ENCODE measurements at places on chromosomes 2 and 18.

- DNase-seq = no peak
These were observed 76.9 kb upstream of the MAP3K20 start for GRCh38 chr2:172998547-172999272.

DNA sequence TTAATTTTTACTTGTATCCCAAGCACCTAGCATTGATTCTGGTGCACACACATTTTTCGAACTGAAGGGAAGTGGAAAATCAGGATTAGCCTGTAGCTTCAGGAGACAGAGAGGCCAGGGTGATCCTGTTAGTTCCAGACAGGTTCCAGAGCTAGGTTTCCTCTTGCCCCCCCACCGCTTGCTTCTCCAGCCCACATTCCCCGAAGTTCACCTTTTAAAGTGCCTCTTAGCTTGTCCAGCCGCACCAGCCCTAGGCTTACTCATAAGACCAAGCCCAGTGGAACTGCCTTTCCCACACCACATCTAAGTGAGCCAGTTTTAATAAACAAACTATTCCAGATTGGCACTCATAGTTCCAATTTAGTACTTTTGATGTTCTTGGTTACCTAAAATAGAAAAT, 898.6 kb upstream of the KLHL29 start:
- no peak for DNase-seq

- DNase-seq = no peak
These were observed 52.8 kb downstream of the EIF5B start for GRCh38 chr2:99389946-99390345.

GRCh38 chr2:42046819-42047487, 868 bp upstream of the PKDCC start:
- peak; percentile 84 for DNase-seq

- no peak for DNase-seq
These were observed 163.7 kb downstream of the PIEZO2 start for GRCh38 chr18:10985689-10986088.

DNA sequence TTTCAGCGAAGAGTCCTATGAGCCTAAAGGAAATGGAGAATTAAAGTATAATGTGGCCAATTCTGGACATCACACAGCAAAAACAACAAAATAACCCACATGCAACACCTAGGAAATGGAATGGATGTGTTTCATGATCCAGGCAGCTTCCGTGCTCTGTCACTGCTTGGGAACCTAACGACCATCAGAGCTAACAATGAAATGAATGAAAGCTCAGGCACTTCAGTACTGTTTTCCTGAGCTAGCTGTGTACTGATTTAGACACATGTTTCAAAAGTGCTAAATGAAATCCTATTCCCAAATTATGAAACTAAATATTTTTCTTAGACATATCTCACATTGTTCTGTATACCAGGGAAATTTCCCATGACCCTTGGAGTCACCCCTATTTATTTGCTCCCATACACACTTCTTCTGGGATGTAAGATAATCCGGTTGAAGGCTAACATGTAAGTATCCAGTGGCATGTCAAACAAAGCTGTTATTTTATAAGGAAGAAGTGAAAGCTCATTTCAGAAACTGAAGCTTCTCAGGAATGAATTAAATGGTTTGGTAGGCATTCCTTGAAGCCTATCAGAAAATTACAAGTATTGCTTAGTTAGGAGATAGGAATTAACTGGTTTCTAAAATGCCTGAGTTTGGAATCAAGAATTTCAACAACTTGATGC, 108.5 kb upstream of the RND3 start:
- no peak for DNase-seq

- no peak for DNase-seq
These were observed 41.9 kb downstream of the BMPR2 start for GRCh38 chr2:202418027-202418426.

DNA sequence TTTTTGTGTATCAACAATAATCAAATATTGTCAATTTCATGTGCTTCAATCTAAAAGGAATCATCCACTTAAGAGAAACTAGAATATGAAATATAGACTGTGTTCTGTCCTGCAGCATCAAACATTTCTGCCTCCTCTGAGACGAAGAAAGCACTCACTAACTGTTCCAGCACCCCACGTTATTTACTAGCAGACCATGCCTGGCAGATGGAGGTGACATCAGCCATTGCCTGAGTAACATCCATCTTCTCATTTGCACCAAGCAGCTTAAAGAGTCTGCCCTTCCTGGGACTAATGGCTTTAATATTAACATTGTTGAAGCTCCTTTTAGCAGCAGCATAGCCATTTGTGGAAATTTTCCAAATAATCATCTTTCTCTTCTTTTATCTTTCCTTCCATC, 25.7 kb downstream of the SGPP2 start:
- DNase-seq = no peak

DNA sequence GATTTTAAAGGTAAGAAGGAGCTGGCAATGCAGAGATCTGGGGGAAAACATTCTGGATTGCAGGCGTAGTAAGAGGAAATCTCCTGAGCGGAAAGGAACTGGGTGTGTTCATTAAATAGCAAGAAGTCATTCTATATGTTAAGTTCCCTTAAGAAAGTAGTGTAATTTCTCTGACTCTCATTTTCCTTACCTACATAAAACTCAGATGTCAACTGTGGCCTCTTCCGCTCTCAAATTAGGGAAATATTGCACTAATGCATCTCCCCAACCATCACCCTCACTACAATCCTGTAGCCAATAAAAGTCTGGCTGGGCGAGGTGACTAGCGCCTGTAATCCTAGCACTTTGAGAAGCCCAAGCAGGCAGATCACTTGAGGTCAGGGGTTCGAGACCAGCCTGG, 89.0 kb upstream of the CDC42EP3 start:
- DNase-seq = no peak

DNA sequence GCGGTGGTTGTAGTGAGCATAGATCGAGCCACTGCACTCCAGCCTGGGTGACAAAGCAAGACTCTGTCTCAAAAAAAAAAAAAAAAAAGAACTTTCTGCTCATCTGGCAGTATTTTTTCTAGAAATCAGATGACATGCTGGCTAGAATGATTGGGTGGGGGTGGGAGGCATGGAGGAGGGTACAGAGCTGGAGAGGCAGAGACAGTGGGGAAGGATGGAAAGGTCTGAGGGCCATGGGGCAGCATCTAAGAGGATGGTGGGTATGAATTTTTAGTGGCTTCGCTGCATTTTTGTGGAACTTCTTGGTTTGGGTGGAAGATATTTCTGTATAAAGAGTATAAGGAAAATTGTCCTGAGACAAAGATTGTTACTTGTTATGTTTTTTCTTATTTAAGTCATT, 23.3 kb downstream of the ARMC9 start:
- no peak for DNase-seq

DNA sequence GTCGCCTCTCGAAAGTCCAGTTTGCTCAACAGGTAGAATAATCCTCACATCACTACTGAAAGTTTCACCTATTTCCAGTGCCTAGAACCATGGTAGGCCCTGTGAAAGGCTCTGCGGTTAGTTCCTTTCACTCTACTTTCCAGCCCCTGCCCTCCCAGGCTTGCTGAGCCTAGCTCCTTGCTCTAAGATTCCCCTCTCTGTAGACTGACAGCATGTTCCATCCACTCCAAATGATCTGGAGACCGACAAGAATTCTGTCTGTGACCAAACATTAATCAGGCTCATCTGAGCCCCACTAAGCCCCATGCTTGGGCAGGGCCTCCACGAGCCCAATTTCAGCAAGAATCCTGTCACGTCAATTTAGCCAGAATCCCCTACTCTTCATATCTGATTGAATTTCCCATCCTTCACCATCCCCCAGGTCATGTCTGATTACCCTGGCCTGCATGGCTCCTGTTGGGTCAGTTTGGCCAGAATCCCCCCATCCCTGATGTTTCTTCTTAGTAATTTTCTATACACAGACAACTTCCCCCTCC, 307.0 kb downstream of the ALK start:
- DNase-seq = no peak

- no peak for DNase-seq
These were observed 110.4 kb downstream of the ALK start for GRCh38 chr2:29810956-29811355.

DNA sequence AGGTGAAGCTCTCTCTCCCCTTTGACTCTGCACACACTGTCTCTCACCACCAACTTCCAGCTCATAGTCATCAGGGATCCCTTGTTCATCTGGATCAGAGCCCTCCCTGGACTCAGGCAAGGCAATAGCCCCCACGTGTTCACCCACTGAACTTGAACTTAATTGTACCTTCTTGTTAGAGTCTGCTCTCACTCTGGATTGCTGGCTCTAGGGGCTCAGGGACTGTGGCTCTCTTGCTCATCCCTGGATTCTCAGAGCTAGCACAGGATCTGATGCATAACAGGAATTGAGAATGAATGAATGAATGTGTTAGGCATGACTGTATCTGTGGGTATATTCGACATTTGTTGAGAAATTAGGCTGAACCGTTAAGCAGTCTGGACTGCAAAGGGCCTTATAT, 16.7 kb upstream of the ASAP2 start:
- no peak for DNase-seq

GRCh38 chr2:28761420-28761819, 9.8 kb downstream of the PPP1CB start:
- no peak for DNase-seq

DNA sequence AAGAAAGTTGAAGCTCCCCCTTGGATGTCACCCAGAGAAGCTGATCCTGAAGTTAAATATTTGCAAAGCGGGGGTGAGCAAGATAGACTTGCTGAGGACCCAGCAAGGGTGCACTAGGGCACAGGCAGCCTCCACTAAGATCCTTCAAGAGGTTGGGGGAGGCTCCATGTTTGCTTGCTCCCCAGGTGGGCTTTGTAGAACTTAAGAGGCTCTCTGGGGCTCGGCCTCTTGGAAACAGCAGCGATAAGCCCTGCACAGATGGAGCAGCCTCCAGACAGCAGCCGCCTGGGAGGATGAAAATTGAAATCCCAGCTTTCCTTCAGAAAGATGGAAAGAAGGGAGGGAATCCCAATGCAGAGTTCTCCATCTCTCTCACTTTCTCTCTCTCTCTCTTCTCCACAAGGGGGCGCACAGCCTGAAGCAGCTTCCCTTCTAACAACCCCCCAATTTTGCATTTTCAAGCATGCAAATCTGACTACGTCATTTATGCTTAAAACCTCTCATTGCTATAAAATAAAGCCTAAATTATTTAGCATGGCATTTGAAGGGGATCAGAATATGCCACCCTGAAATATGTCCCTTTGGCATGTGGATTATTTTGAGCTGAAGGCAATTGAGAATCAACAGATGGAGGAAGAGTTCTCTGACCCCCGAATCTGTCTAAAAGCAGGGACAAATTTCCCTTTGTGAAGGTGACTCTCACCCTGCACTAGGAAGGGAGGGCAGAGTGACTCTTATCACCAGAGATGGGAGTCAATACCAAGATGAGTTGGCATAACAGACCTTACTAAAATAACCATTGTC, 185.7 kb upstream of the KLHL29 start:
- DNase-seq = no peak

GRCh38 chr2:203808046-203808750, 59.4 kb upstream of the CTLA4 start:
- no peak for DNase-seq

DNA sequence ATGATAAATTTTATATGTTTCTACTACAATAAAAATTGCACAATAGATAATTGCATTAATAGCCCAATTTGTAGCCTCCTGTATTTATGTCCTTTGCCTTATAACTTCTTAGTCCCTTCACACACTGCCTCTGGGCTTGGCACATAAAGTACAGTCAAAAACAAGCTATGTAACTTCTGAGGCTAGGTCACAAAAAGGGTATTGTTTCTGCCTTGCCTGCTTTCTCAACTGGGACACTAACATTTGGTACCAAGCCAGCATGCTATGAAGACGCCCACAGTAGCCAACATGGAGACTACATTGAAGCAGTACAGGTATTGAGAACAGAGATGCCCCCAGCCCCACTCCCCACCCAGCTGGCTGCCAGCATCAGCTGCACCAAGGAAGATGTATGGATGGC, 5.4 kb upstream of the SLC3A1 start:
- no peak for DNase-seq

Data from H9 (cell line).